ENCODE measurements at places on chromosomes 3 and 15.

- no peak for DNase-seq
Observed at GRCh38 chr15:84829428-84829827, 12.3 kb downstream of the ALPK3 start.

- no peak for DNase-seq
Observed at GRCh38 chr3:32613183-32613582, 42.5 kb upstream of the DYNC1LI1 start.

DNA sequence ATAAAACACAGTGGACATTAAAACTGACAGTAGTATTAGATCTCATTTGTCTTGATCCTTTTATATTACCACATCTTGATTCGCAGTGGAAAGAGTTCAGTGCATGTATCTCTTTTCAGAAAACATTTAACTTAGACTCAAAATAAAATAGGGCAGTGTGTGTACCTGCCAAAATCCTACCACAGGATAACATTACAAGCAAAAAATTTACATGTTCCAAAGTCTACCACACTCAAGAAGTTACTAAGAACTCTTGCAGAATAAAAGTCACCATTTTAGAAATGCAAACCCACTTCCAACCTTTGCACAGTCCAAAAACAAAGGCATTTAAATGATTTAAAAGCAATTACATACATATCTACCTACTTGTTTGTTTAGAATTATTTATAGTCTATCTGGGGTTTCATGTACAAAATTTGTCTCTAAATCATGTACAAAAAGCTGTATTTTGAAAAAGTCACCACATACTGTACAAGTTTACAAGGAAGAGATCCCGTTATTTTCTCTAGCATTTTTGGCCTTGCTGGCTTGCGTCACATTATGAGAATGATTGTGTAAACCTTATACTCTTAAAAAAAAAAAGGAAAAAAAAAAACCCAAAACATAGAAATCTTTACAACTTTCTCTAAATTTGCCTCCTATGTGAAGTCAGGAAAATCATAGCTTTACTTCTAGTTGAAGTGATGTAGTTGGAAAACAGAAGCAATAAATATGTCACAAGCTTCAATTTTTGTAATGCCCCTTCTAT lies 153.8 kb downstream of the ADAM10 start:
- no peak for DNase-seq

DNA sequence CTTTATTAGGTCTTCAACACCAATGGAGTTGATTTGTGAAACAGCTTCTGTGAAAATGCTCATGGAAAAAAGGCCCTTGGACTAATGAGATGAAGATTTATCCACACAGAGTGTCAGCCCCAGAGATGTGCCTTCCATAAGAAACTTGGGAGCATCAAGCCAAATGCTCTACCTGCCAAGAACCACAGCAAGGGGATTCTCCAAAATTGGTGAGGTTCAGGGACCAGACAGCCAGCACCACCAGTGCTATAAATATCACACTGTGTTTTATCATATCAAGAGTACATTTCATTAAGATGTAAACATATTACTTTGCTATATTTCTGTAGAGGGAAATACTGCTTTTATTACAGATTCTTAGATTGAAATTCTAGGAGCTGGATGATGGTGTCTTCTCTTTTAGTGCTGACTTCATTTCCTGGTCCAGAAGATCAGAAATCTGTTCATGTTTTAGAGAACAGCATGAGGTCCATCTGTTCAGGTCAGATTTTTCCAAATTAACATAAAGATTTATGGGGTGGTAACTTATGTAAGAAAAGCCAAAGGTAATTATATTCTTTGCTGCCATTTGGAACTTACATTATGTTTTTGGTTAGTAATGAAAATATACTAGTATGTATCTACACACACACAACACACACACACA lies 17.7 kb downstream of the SLC35G2 start:
- DNase-seq: no peak

DNA sequence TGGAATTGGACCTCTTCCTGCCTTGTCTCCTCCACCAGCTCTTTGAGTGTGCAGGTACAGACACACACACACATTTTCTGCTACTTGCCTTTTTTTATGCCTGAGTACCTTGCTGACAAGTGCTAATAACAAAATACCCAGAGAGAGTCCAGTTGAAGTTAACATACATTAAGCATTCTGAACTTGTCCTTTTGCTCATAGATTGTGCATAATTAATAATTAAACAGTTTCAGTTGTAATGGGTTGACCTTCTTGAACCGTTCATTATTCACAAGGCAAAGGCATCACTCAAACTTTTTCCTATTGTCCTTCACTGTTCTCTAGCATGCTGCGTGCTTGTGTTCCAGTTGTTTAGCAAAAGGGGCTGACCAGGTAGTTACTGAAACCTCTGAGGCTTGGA lies 59.6 kb upstream of the SKOR1 start:
- DNase-seq: no peak

DNA sequence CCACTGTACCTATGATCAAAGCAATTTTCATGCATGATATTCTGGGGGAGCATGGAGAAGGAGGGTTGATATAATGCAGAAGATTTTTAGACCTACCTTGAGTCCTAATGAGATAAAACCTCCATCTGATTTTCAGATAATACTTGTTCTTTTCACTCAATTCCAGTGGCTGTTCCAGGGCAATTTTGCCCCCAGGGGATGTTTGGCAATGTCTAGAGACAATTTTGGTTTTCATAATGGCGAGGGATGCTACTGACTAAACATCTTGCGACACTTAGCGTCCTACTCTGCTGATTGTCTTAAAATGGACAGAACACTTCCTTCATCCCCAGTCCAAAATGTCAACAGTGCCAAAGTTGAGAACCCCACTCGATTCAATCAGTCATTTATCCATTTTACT lies 26.6 kb downstream of the AGBL1 start:
- DNase-seq: no peak

DNA sequence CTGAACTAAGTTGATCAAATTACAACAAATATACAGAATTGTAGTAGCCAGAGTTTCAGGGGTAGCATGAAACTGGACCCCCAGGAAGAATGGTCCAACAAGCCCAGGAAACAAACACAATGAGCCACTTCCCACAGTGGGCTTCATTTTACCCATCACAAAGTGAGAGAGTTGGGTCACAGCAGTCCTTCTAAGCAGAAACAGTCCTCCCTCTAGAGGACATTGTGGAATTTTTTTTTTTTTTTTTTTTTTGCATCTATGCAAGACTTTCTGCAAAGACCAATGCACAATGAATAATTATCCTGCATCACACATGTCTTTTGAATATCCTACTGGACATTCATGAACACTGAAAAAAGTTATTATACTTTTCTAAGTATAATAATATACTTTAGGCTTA lies 73.8 kb upstream of the ATP13A5 start:
- DNase-seq: no peak

DNA sequence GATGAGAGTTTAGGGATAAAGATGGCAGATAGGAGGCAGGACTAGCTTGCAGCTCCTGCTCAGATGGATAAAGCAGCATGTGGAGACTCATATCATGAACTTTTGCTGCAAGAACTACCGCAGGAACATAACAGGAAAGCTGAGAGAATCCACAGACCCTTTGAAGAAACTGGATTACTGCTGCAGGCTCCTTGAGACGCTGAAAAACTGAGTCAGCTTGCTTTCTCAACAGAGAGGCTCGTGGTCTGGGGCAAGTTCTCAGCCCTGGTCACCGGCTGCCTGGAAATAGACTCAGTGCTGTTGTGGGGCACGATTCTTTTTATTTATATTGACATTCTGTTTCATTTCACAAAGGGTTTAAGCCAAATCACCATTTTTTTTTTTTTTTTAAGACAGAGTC lies 28.8 kb upstream of the TRIM59 start:
- peak; percentile 13 for DNase-seq

GRCh38 chr3:5411786-5412185 lies 224.3 kb downstream of the EDEM1 start:
- DNase-seq: no peak

DNA sequence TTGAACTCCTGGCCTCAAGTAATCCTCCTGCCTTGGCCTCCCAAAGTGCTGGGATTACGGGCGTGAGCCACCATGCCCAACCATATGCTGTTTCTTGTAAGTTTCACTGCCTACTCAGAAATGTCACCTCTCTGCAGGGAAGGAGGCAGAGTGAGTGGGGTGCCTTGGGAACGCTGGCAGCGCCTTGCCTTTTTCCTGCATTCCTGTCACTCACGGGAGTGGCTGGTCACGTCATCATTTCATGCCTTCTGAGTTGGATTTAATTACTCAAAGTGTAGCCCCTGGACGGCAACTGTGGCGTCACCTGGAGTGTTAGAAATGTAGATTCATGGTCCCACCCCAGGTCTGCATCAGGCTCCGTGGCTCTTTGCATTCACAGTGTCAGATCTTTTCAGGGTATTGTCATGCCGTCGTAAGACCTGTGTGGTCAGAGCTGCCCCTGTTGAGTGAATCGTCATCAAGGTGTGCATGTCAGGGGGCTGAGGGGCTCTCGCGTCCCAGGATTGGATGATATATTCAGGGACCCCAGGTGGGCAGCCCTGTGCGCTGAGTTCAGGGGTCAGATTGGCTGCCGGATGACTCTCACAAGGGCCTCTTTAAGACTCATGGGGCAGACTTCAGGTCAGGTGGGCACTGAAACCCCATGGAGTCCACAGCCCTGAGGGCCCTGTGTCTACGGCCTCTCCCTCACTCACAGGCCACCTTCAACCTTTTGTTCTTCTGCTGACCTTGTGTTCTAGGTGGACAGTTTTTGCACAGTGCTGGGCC lies 65.9 kb upstream of the KLHL25 start:
- DNase-seq: no peak

DNA sequence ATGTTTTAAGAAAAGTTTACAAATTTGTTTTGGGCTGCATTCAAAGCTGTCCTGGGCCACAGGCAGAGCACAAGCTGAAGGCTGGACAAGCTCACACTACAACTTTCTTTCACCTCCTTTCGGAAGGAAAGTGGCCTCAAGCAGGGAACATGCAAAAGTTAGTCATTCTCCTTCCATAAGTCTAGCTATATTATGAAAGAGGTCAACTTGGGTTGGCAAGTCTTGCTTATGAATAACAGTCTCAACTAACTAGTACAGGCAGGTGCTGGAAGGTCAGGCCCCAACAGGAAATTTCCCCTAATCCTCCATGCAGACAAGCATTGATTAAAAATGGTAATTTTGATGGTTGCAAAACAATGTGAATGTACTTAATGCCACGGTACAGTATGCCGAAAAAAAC lies 69.4 kb downstream of the OSBPL10 start:
- DNase-seq: no peak

DNA sequence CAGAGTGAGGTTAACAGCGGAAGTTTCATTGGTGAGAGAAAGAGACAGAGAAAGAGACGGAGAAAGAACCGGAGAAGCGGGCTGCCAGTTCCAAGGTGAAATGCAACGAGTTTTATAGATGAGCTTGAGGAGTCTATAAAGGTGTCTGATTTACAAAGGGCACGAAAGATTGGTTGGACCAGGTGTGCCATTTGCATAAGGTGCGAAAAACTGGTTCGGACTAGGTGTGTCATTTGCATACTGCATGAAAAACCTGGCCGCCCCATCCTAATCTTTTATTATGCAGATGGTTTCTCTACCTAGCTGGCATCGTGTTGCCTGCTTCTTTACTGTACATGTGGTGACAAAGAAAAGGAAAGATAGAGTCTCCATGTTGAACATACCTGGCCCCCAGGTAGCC lies 253.8 kb upstream of the IGF1R start:
- no peak for DNase-seq

DNA sequence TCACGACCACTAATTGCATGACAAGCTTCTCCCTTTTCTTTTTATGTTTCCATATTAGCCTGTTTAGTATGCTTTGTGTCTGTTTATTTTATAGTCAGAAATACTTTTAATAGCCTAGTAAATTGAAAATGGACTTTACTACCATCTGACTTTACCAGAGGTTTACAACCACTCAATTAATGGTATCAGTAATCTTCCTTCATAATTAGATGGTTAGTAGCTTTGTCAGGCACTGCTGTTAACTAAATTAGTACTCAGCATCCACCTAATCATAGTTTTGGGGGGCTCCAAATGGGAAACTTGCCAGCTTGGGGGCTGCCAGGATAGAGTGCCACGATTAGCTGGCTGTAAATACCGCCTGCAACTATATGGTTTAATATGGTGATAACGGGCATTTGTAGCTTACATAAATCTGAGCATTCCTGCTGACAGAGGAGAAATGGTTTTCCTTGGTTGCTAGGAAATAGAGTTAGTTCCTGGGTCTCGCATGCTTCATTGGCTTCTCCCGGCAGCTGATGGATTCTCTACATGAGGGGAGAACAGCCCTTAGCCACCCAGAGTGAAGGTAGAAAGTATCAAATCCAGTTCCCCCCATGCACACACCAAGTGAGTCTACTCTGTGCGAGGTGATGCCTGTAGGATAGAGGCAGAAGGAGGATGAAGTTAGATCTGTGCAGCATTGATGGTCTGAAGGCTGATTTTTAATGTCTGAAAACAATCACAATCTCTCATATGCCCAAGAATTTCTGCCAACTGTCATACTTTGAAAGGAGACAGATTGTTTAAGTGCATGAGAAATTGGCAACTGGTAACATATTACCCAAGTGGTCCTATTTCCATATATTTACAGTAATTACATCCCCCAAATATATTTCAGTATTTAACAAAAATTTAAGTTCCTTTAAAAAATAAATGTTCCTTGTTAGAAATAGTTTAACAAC lies 326.6 kb upstream of the PROK2 start:
- no peak for DNase-seq

DNA sequence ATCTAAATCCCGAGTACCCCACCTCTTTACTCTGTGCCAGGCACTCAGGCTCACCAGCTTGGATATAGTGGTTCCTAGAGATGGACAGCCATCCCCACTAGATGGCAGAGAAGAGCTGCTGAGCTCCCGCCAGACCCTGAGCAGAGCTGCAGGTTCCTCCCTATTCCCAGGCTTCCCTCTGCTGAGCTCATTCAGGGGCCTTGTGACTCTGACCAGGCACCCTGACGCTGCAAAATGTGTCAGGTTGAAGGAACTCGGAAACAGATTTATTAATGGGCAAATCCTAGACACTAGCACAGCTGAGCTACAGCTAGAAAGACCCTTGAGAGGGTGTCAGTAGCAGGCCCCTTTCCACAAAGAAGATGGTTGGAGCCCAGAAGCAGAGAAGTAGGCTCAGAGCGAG lies 38.2 kb upstream of the RHO start:
- peak; percentile 92 for DNase-seq

DNA sequence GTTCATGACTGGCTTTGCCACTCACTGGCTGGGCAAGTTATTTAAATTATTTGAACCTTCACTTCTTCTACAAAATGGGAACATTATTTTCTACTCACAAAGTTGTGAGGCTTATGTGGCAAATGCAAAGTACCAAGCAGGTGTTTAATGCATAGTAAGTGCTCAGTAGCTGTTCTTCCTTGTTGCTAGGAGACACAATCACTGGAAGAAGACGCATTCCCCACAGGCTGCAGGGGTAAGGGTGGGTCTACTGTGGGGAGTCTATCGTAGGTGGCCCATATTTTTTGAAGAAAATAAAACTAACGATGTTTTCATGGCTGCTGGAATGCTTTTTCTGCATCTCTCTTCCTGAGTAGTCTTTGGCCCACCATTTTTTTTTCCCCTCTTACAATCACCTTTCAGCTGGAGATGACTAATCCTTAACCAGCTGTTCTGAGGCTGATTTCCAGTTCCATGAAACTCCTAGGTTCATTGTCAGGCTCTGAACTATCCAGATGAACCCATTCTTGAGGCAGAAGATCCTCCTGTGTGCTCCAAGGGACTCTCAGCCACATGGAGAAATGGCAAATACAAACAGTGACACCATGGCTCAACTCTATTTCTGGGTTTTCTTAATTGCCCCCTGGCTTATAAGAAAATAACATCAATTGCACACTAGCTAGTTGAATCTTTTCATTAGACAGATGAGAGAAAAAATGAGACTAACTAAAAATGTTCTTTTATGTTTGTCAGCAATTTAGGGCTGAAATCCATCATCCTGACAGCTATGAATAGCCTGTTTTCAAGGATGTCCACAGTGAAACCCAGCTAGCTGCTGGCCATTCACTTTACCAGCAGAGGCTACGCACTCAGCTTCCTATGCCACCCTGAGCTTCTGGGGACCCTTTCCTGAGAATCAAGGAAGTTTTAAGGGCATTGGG lies 108.3 kb upstream of the ETV5 start:
- DNase-seq: no peak

All from AG08395 (cell line).